ENCODE measurements at places on chromosomes 4 and X. TPM values are rescaled to one million over a fixed set of nuclear protein-coding genes. Genes with fewer than 3 reads are reported as not detected.

ETNPPL gene
- total RNA-seq, result 0.22 TPM

MAGEE2 gene
- total RNA-seq, result 1.5 TPM

PLP1 gene
- total RNA-seq, result 123 TPM

SOWAHB gene
- 1.3 TPM for total RNA-seq

TRPC5OS gene
- 0.22 TPM for total RNA-seq

Data from camera-type eye (tissue), 1 donor.